Testis (tissue), 5 donors: ENCODE measurements at places on chromosomes 4 and X. TPM values are rescaled to one million over a fixed set of nuclear protein-coding genes. Genes with fewer than 3 reads are reported as not detected.

- DNase-seq: no peak
These were observed 876.0 kb downstream of the FSTL5 start for GRCh38 chr4:161287678-161288352.

CLDN22 gene
- total RNA-seq: not detected

- DNase-seq: no peak
These were observed 49.6 kb downstream of the TBC1D14 start for GRCh38 chr4:6959261-6959660.

RAB39B gene
- total RNA-seq: 2.5 TPM

DNA sequence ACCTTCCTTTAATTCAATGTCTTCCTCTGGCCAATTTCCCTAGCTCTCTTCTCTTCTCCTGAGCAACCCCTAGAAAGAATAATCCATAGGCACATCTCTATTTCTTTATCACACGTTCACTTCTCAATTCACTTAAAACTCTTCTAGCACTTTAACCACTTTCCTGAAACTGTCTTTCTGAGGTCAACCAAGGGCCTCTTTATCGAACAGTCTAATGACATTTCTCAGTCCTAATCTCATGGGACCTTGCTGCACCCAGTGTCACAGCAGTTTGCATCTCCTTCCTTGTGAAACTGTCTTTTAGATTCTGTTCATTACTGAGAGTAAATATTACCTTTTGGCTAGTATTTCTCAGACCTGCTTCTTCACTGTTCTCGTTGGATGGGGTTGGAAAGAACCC is 285.3 kb upstream of the RASGEF1B start:
- DNase-seq: no peak

- peak; percentile 81 for DNase-seq
These were observed 59.3 kb downstream of the MAML3 start for GRCh38 chr4:140094438-140095420.

DNA sequence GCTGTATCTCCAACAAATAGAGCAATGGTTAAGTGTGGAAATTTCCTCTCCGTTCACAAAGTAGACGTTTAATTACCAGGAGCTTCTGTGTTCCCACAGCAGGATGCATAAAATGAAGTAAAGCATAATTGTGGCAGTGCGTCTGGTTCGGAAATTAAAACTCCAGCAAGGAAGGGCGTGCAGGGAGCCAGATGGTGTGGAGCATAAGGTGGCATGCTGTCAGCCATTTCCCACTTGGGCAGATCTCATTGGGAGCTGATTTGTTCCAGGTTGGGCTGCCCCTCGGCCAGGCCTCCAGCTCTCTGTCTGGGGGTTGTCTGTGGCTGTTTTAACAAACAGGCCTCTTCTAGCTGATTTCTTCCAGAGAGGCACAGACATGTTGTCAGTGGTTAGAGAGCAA is 182.1 kb upstream of the CLNK start:
- no peak for DNase-seq

DNA sequence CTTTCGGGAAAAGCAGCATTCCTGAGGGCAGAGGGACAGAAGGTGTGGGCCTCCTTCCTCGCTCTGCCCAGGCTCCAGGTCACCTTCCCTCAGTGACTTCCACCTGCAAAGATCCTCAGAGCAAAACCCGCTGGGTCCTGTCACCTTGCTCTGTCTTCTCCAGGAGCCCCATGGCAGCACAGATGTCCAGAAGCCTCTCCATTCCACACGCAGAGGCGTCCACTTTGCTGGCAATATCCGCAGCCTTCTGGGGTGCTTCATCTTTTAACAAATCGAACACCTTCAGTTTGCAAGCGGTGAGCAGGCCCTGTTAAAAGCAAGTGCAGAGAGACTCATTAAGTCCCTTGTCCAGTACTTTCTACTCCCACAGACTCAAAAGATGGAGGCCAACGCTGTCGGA is 27.3 kb downstream of the ASMTL start:
- DNase-seq: no peak

GRCh38 chr4:94115687-94116086 is 92.0 kb upstream of the SMARCAD1 start:
- DNase-seq: no peak

- DNase-seq: no peak
These were observed 70.7 kb downstream of the RTL5 start for GRCh38 chrX:72060921-72061490.

DNA sequence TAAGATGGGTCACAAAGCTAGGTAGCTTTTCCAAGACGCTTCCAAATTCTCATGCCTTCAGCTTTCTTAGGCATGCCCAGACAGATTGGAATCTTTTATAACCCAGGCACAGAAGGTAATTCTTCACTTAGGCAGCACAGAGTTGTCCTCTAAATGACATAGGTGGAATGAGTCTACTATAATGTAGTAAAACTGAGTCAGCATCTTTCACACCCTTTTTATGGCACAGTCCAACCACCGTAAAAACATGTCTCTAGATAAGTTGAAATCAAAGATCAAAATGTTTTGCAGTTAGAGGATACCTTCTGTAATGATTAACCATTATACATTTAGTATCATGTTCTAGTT is 128.4 kb upstream of the FAT1 start:
- DNase-seq: no peak

DNA sequence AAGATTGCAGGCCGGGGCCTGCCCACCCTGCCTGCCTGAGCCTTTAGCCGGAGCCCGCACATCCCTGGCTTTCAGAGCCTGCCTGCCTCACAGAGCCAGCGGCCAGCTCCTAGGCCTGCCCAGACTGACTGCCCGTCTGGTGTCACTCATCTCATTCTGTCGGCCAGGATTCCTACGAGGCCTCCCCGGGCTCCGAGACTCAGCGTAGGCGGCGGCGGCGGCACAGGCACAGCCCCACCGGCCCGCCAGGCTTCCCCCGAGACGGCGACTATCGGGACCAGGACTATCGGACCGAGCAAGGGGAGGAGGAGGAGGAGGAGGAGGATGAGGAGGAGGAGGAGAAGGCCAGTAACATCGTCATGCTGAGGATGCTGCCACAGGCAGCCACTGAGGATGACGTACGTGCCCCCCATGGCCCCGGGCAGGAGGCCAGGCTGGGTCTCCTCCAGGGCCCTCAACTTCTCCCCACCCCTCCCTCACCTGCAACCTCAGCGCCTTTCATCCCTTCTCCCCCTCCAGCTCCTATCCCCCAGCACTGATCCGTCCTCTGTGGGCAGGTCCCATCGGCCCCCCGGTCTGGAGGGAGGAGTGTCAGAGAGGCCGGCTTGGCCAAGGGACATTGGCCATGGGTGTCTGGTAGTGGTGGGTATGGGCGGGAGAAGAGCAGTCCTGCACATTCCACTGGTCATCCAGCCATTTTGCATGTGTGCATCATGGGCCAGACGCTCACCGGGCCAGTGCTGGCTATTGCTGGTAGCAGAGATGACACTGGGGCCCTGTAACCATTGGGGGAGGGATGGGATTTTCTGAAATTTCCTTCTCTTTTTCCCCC is 22.6 kb upstream of the UBA1 start:
- DNase-seq: no peak

GRCh38 chr4:148778980-148779675 is 336.9 kb upstream of the NR3C2 start:
- DNase-seq: no peak

GNRHR gene
- total RNA-seq: not detected

DNA sequence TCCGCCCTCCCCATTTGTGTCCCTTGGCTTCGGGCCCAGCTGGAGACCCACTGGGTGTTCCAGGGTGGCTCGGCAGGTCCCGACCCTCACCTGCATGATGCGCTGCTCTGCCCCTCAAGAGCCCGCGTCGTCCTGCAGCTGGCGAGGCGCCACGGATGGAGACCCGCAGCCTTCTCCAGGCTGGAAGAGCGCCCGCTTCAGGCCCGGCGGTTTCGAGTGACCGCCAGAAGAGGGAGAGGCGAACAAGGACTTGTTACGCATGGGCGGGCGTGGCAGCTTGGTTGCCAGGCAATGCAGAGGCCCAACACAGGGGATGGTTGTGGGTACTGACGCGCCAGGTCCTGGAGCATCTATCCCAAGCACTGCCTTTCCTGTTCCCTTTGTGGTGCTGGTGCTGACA is at the start of gene PDCL2:
PDCL2 (minus strand) TSS at position 232 of the 400 bp plus-strand sequence; CDS start at position 96, 136 bp downstream.
- peak; percentile 63 for DNase-seq

DNA sequence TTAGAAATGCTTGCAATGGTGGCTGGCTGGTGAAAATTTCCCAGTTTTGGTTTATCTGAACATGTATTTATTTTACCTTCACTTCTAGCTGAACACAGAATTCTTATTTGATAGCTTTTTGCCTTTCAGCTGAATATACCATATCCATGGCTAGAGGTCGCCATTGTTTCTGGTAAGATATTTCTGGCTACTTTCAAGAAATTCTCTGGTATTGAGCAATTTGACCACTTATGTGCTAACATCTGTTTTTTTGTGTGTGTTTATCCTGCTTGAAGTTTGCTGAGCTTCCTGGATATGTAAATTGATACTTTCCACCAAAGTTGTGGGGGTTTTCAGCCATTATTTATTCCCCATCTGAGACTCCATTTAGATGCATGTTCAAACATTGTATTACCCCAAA is 75.4 kb downstream of the FBXW7 start:
- no peak for DNase-seq

GRCh38 chr4:168868044-168868781 is 141.8 kb downstream of the CBR4 start:
- DNase-seq: no peak

DNA sequence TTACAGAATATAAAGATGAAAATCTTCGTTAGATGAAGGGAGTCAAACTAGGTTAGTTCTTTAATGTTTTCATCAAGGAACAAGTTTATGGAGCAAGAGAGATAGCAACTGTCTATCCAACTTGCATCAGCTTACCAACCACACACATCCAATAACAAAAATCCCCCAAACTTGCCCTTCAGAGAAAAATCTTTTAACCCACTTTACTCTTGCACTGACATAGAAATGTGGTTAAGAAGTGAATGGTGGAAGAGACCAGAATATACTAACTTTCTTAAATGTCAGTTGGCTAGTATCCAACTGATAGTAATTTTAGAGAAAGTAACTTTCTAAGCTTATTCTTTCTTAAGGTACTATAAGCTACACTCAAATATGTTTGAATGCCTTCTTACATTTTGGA is 1.7 kb upstream of the RAB9A start:
- DNase-seq: no peak

AMTN gene
- not detected for total RNA-seq

DNA sequence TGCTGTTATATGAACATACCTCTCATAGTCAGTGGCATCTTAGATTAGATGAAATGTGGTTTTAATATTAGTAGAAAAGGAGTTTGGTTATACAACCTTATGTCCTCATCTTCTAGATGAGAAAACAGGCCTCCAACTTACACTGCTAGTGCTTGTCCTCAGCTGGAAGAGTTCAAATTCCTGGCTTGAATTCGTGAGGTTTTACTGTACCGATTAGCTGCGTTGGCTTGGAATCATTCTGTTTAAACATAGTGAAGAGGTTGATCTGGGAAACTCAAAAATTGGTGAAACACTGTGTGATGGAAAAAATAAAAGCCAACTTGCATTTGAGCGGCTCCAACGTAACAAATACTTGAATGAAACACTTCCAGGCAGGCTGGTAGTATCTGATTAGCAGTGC is 81.0 kb downstream of the LNX1 start:
- DNase-seq: no peak
